Forelimb muscle (tissue), 1 donor: ENCODE measurements at places on chromosomes 2 and 18.

DNA sequence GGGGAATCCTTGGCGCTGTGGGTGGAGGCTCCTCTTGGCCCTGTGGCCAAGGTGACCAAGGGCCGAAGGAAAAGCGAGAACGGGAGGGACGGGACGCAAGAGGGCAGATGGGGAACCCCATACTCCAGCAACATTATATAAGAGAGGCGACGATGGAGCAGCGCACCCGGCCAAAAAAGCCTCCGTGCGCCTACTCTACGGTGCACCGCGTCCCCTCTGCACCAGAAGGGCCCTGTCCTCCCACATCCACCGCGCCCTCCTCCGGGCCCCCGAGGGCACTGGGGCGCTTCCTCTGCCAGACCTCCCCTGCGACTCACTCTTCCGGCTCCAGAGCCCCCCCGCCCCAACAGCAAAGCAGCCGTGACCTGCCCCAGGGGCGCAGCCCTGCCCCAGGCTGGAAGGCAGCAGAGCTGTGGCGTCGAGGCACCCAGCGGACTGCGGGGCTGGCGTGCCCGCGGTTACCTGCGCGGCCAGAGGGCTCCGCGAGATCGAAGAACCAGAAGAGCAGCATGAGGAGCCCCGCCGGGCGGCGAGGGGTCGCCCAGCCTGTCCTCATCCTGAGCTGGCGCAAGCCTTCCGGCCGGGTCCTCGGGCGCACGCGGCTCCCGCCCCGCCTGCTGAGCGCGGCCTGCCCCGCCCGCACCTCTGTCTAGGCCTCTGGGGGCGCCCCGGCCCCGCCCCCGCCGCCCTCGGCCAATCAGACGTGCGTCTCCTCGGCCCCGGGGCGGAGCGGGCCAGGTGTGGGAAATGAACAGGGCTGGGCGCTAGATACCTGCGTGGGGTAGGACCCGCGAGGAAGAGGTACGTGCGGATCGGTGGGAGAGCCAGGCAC, 106.3 kb upstream of the CD302 start:
- DNase-seq = no peak

GRCh38 chr2:207133458-207133819, 32.3 kb downstream of the KLF7 start:
- no peak for DNase-seq

DNA sequence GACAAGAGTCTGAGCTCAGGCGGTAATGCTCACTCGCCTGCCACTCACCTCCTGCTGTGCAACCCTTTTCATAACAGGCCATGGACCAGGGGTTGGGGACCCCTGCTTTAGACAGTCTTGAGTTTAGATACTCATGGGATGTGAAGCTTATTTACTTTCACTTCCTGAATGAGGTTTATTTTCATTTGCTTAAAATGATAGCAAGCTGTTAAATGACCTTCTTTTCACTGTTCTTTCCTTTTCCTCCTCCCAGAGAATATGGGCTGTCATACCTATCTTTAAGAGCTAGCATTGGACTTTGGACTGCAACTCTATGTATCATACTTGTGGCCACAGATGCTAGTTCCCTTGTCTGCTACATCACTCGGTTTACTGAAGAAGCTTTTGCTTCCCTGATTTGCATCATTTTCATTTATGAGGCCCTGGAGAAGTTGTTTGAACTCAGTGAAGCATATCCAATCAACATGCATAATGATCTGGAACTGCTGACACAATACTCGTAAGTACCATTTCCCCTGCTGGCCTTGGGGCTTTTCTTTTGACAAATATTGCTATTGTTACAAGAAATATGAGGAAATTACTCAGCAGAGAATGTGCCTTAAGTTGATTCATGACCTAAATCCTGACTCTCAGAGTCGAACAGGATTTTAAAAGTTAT, 168.5 kb downstream of the DPP4 start:
- DNase-seq = peak; percentile 6

DNA sequence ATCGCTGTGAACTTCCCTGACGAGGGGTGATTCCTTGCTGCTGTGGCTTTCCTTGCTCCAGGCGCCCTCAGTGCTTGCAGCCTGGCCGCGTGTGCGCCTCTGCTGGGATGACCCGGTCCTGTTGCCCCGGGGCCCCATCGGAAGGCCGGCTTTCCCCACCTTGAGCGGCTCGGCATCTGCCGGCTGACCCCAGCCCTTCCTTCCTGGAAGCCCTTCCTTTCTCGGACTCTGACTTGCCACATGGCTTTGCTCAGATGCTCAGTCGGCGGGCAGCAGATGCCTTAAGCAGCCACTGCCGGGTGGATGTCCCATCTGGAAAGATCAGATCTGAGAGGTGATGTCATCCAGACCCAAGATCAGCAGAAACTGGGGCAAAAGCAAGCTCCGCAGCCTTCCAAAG, 100.5 kb upstream of the ODC1 start:
- DNase-seq = no peak

- no peak for DNase-seq
Measured at GRCh38 chr2:111712361-111712760, 171.6 kb downstream of the ANAPC1 start.

DNA sequence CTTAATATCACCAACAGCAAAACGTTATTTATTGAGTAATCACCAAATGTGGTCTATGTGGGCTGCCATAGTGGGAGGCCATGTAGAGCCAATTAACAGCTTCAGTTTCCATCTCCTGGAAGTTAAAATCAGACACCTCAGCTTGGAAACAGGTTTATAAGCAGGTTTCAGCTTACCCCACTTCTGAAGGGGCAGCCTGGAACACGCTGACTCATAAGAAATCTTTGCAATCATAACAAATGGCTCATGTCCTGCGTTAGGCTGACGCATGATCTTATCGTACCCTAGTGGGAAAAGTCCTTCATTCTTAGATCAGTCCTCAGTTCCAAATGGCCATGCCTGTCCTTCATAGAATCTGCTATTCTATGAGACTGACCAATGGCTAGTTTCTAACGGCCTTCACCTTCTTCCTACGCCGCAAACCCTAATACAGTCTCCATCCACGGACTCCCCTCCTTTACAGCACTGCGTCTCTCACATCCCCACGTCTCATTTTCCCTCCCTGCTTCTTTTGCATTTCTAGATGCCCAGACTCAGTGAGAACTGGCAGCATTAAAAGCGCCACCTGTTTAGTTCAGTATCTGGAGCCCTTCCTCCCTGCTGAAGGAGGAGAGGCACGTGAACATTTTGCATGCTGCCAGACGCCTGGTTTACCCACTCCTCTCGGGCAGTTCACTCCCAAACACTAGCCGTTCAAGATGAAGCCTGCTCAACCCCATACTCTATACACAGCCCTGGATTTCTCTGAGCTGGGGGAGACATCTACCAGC, 24.2 kb upstream of the BZW1 start:
- DNase-seq = no peak

- DNase-seq = no peak
Measured at GRCh38 chr2:105885456-105885855, 140.7 kb downstream of the NCK2 start.

DNA sequence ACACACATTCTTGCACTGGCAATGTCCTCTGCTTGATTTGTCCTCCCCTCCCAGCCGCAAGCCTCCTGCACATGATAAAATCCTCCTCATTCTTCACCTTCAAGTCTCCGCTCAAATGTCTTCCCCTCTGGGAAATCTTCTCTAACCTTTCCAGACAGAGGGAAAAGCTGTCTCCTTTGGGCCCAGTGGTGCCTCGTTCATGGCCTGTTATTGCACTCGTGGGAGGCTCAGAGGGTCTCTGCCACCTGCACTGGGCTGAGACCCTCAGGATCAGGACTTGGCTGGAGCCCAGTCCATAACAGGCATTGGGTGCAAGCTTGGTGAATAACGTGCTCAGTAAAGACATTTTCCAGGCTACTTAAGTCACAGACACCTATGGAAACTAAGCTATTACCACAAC, 68.6 kb downstream of the PTGR3 start:
- no peak for DNase-seq

DNA sequence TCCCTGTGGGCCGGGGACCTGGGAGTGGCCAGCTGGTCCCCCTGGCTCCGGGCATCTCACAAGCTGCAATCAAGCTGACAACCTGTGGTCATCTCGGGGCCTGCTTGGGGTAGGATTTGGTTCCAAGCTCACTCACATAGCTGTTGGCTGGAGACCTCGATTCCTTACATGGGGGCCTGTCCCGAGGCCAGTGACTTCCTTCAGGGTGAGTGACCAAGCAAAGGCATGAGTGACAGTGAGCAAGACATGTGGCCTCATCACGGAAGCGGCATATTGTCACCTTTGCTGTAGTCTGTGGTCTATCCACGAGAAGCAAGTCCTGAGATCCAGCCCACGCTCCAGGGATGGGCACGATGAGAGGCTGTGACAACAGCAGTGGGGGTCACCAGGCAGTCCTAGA, 131.4 kb upstream of the ID2 start:
- no peak for DNase-seq

DNA sequence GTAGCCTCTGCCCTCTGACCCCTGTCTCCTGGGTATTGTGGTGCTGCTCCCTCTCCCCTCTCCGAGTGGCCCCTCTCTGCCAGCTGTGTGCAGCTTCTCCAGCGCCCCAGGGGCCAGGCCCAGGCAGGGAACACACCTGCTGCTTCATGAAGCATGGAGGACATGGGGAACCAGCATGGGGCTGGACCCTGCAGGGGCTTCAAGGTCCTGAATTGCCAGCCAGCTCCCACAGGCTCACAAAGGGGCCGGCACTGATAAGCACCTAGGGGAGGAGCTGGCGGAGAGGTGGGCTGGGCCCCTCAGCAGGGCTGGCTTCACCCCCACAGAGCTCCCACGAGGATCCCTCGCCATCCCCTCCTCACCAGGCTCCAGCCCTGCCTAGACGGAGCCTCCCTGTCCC, 77.4 kb upstream of the GPC1 start:
- DNase-seq = no peak

- no peak for DNase-seq
Measured at GRCh38 chr2:174683392-174683759, 80.9 kb downstream of the CHRNA1 start.

DNA sequence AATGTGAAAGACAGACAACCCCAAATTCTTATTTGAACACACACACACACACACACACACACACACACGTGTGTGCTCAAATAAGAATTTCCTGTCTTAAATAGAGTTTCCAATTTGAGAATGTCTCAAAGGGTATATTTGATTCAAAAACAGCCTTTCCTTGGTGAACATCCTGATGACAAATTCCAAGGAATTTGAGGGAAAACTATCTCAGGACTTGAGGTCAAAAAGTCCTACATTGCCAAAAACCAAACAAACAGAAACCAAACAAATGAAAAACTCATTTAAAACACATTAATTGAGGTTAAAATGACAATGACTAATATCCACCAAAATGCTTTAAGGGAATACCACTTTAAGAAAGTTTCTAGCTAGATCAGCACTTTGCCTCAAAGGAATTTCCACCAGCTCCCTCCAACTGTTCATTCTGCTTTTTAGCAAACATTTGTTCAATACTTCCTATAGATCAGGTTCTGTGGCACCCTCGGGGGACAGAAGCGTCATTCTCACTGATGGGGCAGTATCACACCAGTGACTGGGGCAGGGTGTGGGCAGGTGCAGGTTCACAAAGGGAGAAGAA, 232.1 kb upstream of the TRIB2 start:
- DNase-seq = no peak

GRCh38 chr2:148021886-148022285, 995 bp downstream of the MBD5 start:
- no peak for DNase-seq

- DNase-seq = no peak
Measured at GRCh38 chr2:237577458-237577857, 11.1 kb downstream of the PRLH start.

DNA sequence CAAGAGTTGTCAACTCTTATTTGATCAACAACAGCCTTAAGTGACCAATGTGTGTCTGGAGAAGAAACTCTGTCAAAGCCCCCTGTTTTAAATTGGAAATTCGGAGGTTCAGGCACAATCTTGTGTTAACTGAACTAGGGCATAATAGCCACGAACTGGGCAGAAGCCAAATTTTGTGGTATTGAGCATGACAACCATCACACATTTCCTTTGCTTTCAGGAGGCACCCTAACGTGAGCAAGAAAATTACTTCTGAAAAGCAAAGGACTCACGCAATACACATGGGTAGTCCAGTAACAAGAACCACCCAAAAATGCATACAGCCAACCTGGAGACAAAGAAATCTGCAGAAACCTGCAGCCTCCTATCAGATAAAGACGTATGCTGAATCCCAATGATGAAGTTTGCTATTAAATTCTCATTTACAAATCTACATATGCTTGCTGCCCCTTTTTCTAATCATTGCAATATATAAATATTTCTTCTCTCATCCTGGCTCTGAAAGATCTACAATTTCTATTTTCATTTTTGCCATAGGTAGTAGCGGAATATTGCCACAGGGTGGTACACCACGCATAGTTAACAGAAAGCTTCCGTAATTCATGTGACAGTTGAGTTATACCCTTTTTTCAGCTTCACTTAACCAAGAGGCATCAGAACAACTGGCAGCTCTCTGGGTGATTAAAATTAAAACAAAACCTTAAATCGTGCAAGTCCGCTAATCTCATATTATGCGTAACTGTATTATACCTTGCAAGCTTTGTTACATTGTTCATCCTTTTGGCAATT, 495.8 kb downstream of the NRXN1 start:
- no peak for DNase-seq
